ENCODE measurements at places on chromosomes 16 and 17. TPM values are rescaled to one million over a fixed set of nuclear protein-coding genes. Genes with fewer than 3 reads are reported as not detected.

- no peaks in the 10 kb centered on the region for H3K4me1 ChIP-seq
- no peak overlapping the region for H3K27ac ChIP-seq
- no peaks in the 10 kb centered on the region for H3K27me3 ChIP-seq
- no peaks in the 10 kb centered on the region for H3K36me3 ChIP-seq
- H3K4me3 ChIP-seq, result no peak overlapping the region
These were observed 15.0 kb downstream of the OR1F1 start for GRCh38 chr16:3202903-3203539.

The KCNH6 gene
- polyA plus RNA-seq, result 2.5 TPM

DNA sequence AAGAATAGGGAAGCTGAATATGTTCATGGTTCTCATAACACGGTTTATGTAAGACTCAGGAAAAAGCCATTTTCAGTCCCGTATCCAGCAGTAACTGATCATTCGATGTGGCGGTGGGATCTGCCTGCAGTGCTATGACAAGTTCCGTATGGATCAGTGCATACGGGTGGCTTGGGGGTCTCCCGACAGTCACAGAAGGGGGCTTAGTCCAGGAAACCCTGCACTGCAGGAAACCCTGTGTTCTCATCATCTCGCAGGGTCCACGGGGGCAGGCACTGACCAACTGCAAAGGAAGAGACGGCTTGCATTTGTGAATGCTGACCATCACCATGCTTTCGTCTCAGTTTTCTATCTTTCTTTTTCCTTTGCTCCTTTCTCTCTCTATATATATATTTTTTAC, 7.7 kb downstream of the MTHFSD start:
- H3K27ac ChIP-seq, result no peak overlapping the region
- no peaks in the 10 kb centered on the region for H3K27me3 ChIP-seq
- no peak overlapping the region for H3K4me3 ChIP-seq
- no peaks in the 10 kb centered on the region for H3K4me1 ChIP-seq
- peaks cover 27% of the 10 kb centered on the region for H3K36me3 ChIP-seq

GRCh38 chr17:55742272-55743102, 8.4 kb upstream of the PCTP start:
- H3K4me3 ChIP-seq, result no peak overlapping the region
- H3K27ac ChIP-seq, result no peak overlapping the region
- H3K27me3 ChIP-seq, result peaks cover 3% of the 10 kb centered on the region
- H3K4me1 ChIP-seq, result no peaks in the 10 kb centered on the region
- no peak for DNase-seq
- H3K36me3 ChIP-seq, result no peaks in the 10 kb centered on the region

DNA sequence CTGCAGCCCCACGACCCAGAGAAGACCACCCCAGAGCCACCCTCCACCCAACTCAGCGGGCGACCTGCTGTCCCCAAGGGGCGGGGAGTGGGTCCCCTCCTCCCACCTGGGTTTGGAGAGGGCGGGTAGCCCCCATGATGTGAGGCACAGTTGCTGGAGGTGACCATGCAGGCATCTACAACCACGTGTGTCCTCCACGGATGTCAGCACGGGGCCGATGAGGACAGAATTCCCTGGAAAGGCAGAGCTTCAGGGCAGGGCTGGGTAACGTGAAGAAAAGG, 7.1 kb downstream of the UTS2R start:
- no peaks in the 10 kb centered on the region for H3K27me3 ChIP-seq
- DNase-seq, result no peak
- no peaks in the 10 kb centered on the region for H3K36me3 ChIP-seq
- no peak overlapping the region for H3K4me3 ChIP-seq

DNA sequence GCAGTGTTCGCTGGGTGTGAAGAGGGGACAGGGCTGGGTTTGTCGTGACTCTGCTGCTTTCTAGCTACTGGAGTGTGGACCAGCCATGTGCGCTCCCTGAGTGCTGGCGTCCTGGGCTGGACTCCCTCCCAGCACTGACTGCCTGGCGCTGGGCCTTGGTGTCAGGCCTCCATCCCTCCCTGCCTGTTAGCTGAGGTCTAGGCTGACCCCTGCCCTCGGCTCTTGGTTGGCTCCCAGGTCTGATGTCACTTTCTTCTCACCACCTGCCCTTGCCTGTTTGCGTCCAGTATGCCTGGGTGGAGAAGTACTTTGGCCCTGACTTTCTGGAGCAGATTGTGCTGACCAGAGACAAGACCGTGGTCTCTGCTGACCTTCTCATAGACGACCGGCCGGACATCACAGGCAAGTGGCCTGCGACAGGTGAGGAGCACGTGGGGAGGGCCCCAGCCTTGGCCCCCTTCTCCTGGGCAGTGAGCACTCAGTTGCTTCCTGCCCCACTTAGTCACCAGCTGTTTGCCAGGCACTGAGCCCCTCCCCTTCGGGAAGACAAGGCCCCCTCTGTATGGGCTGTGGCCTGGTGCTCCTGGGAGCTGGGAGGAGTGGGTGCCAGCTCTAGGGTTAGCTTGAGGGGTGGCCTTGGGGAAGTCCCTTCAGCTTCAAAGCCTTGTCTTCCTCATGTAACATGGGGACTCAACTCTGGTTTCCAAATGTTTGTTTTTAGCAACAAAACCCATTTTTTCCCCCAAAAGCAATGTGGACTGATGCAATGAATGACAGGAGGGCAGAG, 41.5 kb downstream of the NT5M start:
- H3K4me1 ChIP-seq, result no peaks in the 10 kb centered on the region
- H3K36me3 ChIP-seq, result no peaks in the 10 kb centered on the region
- no peaks in the 10 kb centered on the region for H3K27me3 ChIP-seq

The GINS2 gene
- polyA plus RNA-seq, result 0.76 TPM

- peaks cover 17% of the 10 kb centered on the region for H3K4me1 ChIP-seq
- H3K4me3 ChIP-seq, result peak overlapping the region; percentile 99
- no peak for DNase-seq
- no peaks in the 10 kb centered on the region for H3K27me3 ChIP-seq
- no peak overlapping the region for H3K27ac ChIP-seq
These were observed 855 bp downstream of the TUFM start for GRCh38 chr16:28845293-28845692.

GRCh38 chr17:4005296-4006164, 41.3 kb upstream of the ATP2A3 start:
- no peak overlapping the region for H3K27ac ChIP-seq
- no peak for DNase-seq
- H3K36me3 ChIP-seq, result peaks cover 16% of the 10 kb centered on the region

DNA sequence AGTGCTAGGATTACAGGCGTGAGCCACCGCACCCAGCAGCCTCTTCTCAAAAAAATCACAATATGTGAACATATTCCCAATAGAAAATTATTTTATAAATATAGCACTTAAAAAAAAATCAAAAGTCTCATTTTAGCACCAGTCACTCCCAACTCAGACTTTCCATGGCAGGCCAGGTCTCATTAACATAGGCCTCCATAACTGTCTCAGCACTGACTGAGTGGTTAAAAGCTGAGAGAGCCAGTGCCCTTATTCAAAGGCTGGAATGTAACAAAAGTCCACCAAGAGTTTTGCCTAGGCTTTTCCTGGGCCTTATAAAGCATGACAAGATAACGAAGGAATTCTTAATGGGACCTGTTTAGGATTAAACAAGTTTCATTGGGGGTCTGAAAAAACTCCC, 79.8 kb downstream of the EMP2 start:
- no peaks in the 10 kb centered on the region for H3K36me3 ChIP-seq
- no peak overlapping the region for H3K27ac ChIP-seq
- DNase-seq, result no peak
- no peak overlapping the region for H3K4me3 ChIP-seq
- H3K27me3 ChIP-seq, result no peaks in the 10 kb centered on the region

- peaks cover 4% of the 10 kb centered on the region for H3K4me1 ChIP-seq
- no peak overlapping the region for H3K4me3 ChIP-seq
- peaks cover 8% of the 10 kb centered on the region for H3K27me3 ChIP-seq
- H3K36me3 ChIP-seq, result no peaks in the 10 kb centered on the region
- H3K27ac ChIP-seq, result no peak overlapping the region
- no peak for DNase-seq
These were observed 16.4 kb upstream of the NTN1 start for GRCh38 chr17:9004961-9005285.

GRCh38 chr16:9035996-9036395, 55.4 kb upstream of the HAPSTR1 start:
- no peak overlapping the region for H3K4me3 ChIP-seq
- DNase-seq, result no peak
- no peak overlapping the region for H3K27ac ChIP-seq
- H3K4me1 ChIP-seq, result no peaks in the 10 kb centered on the region

Data from pancreas (tissue), 10 donors.